ENCODE measurements at places on chromosomes 11 and 22.

DNA sequence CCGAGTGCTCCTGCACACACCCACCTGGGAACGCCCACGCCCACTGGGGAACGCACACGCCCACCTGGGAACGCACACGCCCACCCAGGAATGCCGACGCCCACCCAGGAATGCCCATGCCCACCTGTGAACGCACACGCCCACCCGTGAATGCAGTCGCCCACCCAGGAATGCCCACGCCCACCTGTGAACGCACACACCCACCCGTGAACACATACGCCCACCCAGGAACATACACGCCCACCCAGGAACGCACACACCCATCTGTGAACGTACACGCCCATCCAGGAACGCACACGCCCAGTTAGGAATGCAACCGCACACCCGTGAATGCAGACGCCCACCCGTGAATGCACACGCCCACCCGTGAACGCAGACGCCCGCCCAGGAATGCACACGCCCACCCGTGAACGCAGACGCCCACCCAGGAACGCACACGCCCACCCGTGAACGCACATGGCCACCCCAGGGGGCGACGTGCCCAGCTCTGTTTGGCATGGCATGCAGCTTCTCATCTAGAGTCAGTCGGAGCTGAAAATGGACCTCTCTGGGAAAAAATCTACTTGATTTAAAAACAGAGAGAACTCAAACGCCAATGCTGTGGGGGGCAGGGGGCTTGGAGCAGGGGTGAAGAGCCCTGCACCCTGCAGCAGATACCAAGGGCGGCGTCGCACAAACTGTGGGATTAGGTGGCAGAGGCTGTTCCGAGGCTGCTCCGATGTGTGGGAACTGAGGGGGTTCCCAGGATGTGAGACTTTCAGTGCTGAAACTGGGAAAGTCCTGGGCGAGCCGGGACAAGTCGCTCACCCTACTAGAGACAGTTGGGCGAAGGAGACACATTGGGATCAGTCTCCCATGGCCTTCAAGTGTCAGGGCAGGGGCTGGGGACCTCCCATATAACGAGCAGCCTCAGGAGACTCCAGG, 83.3 kb downstream of the MYEOV start:
- DNase-seq, result no peak

DNA sequence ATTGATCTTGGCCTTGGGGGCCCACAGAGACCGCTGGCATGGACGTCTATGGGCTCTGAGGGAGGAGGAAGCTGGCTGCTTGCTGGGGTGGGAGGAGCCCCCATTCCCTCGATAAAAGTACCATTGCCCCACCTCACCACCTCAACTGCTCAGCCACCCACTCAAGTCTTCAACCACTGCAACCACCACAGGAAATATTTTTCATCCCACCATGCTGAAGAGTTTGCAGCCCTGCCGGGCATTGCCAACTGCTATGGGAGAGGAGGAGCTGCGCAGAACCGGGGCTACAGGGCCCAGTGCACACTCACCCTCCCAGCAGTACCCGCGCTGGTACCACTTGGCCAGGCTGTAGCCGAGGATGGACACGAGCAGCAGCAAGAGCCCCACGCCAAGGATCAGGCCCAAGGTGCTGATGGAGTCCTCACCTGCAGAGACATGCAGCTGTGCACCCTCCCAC, 29.2 kb downstream of the IL10RA start:
- no peak for DNase-seq

- no peak for DNase-seq
These were observed 4.4 kb downstream of the CTSD start for GRCh38 chr11:1759151-1759850.

- DNase-seq, result no peak
These were observed 45.6 kb downstream of the LRRC4C start for GRCh38 chr11:41413843-41414242.

DNA sequence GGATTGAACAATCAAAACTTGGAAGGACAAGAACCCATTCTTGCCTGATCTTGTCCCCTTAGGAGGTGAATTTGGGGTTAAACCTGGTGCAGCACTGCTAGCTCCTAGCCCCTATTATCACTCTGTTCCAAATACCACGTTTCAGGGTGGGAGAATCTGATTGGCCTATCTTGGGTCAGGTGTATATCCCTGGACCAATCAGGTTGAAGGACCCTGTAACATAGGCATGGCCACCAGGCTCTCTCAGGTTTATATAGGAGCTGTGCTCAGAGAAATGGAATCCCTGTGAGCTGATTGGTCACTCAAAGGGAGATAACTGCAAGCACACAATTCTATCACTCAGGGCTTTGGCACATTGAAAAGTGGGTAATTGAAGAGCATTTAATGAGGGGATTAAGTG, 26.6 kb upstream of the AMPD3 start:
- no peak for DNase-seq

DNA sequence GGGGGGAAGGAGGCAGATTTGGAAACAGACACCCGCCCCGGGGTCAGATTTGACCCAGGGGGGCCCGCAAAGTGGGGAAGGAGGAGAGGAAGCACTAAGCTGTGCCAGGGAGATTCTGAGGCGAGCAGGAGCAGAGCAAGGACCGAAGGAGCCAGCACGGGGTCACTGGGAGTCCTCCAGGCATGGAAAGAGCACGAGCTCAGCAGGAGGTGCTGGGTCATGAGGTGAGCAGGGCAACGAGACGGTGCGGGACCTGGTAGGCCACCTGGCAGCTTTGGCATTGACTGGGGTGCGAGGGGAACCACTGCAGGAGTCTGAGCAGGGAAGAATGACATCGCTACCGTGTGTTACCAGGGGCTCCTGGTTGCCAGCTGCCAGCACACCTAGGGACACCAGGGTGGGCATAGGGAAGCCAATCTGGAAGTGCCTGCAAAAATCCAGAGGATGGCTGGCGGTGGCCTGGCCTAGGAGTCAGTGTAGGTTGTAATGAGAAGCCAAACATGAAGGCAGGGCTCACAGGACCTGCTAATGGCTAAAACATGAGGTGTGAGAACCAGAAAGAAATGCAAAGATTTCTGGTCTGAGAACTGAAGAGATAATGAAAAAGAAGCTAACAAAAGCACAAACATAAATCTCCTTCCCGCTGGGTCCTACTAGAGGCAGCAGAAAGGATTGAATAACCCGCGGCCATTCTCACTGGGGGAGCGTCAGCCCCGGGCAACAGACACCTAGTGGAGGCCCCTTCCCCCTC, 63.5 kb downstream of the MICAL3 start:
- no peak for DNase-seq

GRCh38 chr11:75728992-75729391, 11.4 kb downstream of the MOGAT2 start:
- DNase-seq, result no peak

DNA sequence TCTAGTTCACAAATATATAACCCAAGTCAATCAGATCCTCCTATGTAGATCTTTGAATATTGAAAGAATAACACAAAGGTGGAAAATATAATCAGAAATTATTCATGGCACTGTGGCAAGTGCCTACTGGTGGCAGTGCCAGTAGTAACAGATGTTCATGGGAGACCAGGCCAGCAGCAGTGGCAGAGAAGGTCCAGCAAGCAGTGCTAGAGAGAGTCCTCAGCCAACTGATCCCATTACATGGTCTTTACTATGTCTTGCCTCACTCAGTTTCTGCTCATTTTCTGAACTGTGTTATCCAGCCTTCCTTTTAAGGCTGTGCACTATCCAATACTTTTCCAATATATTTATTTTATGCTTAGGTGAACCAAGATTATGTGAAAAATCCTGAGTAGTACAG, 124.9 kb downstream of the MRTFA start:
- DNase-seq, result no peak

DNA sequence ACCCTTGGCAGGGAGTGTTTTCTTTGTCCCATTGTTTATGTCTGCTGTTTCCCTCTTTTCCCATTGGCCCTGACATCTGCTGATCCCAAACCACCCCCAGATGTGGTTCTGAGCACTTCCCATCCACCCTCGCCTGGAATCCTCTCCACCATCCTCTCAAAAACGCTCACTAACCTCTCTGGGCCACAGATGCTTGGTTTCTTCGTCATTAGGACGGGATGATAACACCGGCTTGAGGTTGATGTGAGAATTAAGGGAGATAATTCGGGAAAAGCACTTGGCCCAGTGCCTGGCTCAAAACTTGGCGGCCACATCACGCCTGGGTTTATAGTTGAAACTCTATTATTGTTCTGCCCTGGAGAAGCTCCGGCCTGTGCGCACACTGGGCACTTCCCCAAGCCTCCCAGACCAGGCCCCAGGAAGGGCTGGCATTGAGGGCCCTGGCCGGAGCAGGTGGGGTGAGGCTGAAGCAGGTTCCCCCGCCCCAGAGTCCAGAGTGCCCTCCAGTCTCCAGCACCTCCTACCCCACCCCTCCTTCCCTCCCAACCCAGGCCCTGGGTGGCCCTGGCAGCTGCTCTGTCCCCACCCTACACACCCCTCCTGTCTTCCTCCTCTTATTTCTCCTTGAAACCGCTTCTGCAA, 63.7 kb downstream of the CYTH4 start:
- DNase-seq, result no peak

DNA sequence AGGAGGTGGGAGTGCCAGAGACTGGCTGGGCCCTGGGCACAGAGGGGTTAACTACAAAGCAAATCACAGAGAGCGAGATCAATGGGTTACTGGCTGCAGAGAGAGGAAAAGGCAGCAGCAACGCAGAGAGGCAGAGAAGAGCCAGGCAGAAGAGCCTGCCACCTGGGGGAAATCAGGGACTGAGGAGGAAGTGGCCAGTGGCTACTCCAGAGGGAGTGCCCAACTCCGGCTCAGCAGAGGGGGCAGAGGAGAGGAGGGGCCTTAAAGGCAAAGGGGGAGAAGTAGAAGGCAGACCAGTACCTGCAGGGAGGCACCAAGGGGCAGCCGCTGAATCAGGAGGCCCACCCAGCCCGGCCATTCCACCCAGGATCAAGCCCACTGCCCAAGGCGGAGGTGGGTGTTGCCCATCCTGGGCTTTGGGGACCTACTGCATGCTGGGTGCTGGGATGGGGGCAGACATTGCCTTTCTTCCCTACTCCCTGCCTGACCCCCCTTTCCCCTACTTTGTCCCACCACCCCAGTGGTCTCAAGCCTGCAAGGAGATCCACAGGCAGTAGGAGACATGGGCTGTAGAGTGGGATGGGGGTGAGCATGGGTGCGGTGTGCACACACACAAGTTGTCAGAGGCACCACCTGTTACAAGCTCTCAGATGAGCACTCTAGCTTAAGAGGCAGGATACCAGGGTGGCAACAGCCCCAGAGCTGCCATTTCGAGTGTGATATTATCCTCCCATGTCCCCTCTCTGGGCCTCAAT, 926 bp upstream of the GALR3 start:
- DNase-seq, result no peak

DNA sequence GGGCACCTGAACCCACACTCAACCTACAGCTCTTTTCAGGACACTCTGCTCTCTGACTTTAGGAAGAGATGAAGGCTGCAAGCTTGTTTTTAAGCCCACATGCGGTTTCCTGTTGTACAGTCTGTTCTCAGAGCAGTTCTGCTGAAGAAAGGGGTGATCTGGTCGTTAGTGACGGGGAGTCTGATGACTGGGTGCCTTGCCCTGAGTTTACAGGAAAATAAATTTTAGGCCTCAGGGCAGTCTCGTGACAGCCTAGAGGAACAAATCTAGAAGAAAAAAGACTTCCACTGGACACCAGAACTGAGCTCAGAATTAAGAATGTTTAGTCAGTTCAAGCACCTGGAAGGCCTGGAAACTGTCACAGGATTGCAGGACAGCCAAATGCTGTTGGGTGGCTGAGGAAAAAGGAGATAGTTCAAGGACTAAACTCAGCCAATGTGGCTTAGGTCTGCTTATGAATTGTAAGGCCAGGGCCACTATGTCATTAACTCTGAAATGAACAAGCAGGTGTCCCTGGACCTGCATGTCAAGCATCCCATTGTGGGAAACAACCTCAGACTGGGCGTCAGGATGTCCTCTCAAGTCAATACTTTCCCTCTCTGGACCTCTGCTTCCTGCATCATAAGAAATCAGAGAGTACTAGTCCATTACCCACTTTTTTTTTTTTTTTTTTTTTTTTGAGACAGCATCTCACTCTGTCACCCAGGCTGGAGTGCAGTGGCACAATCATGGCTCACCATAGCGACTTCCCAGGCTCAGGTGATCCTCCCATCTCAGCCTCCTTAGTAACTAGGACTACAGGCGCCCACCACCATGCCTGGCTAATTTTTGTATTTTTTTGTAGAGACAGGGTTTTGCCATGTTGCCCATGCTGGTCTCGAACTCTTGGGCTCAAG, 5.7 kb downstream of the PIK3IP1 start:
- DNase-seq, result peak; percentile 60

- peak; percentile 69 for DNase-seq
These were observed 5.9 kb downstream of the LMNTD2 start for GRCh38 chr11:554428-555226.

- no peak for DNase-seq
These were observed 32.1 kb downstream of the ENDOD1 start for GRCh38 chr11:95121698-95122097.
